A549 treated with Mapracorat at 1 μM for 4 hours (cell line): ENCODE measurements at places on chromosomes 16 and 17. TPM values are rescaled to one million over a fixed set of nuclear protein-coding genes. Genes with fewer than 3 reads are reported as not detected.

Gene DHX58
- total RNA-seq, result 0.25 to 0.66 TPM (median 0.45 TPM) in 5 replicates

Gene MMP28
- 4.5 to 8.7 TPM (median 7.5 TPM) in 5 replicates for total RNA-seq

Gene EPX
- not detected in 5 replicates for total RNA-seq

Gene PLLP
- 1.1 to 1.8 TPM (median 1.6 TPM) in 5 replicates for total RNA-seq

Gene SLC35G6
- total RNA-seq, result 0.07 TPM in 1 of 5 replicates, not detected in the others

Gene BAIAP3
- total RNA-seq, result 0.49 to 1.4 TPM (median 1.00 TPM) in 5 replicates

Gene PLSCR3
- 37.1 to 48.8 TPM (median 43.3 TPM) in 5 replicates for total RNA-seq

Gene FSCN2
- 0.59 to 1.9 TPM (median 1.4 TPM) in 5 replicates for total RNA-seq

Gene CCDC144A
- 0.70 to 1.6 TPM (median 1.3 TPM) in 5 replicates for total RNA-seq

Gene GUCY2D
- 0.05 to 0.39 TPM (median 0.36 TPM) in 4 of 5 replicates, not detected in the other for total RNA-seq
